ENCODE measurements at places on chromosomes 7 and 10. TPM values are rescaled to one million over a fixed set of nuclear protein-coding genes. Genes with fewer than 3 reads are reported as not detected.

STEAP4 gene
- polyA plus RNA-seq, result 0.11 TPM

TAS2R41 gene
- polyA plus RNA-seq, result not detected

SPDYE11 gene
- 0.25 TPM for polyA plus RNA-seq

WNT8B gene
- polyA plus RNA-seq, result 1.1 TPM

SPACDR gene
- polyA plus RNA-seq, result 0.58 TPM

HTR5A gene
- polyA plus RNA-seq, result not detected

MALRD1 gene
- polyA plus RNA-seq, result 2.7 TPM

PRR15 gene
- polyA plus RNA-seq, result 4.5 TPM

TMEM196 gene
- polyA plus RNA-seq, result not detected
